NCI-H82 (cell line): ENCODE measurements at places on chromosomes 1 and 21.
A peak's percentile ranks its signal among the peaks of the same experiment; 100 is the strongest.

DNA sequence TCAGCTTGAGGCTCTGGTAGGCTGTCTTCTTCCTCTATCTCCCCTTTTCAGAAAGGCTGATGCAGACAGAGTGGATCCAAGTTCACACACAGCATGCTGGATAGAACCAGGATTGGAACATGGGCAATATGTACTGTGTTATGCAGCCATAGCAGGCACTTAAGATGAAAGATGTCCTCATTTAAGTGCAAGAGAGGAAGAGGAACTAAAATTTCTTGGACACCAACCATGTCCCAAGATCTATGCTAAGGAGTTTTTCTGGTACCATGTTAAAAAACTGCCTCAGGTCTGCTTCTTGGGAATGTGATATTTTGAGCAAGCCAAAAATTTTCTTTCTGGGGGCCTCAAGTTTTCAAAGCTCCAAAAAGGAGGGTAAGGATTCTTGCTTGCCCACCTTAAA, 1.2 kb downstream of the SDHB start:
- DNase-seq = no peak

- DNase-seq = no peak
Observed at GRCh38 chr1:225498549-225499136, 70.8 kb upstream of the LBR start.

DNA sequence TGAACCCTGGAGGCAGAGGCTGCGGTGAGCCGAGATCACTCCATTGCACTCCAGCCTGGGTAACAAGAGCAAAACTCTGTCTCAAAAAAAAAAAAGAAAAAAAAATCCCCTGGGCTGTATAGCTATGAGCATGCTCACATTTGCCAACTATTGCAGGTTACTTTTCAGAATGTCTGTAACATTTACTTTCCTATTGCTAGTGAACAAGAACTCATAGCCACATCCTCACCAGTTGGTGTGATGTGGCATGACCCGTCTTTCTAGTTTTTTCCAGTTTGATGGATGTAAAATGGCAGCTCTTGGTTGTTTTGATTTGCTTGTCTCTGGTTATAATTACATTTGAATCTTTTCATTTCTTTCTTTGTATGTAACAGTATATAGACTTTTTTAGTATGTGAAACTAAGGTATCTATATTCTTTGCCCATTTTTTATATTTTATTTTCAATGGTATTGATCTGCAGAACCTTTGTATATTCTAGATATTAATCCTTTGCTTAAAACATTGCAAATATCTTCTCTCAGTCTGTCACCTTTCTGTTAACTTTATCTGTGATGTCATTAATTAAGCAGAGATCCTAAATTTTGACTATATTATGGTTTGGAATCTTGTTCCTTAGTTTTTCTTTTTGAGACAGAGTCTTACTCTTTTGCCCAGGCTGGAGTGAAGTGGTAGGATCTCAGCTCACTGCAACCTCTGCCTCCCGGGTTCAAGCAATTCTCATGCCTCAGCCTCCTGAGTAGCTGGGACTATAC, 11.6 kb downstream of the MED18 start:
- DNase-seq = no peak

DNA sequence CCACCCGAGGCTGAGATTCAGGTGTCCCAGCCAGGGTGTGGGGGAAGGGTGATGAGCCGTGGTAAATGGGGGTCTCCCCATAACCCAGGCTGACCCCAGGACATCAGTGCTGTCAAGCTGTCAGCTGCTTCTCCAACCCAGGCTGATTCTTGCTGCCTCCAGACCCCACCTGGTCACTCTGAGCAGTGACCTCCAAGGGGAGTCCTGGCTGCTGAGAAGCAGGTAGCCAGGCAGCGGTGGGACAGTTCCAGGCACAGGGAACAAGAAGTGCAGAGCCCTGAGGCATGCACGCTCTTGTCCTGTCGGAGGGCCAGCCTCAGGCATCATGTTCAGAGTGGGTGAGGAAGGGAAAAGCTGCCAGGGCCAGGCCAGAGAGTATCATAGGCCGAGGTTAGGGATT, 1.1 kb downstream of the ESPN start:
- no peak for DNase-seq

GRCh38 chr1:20266642-20267041, 24.0 kb upstream of the VWA5B1 start:
- no peak for DNase-seq

DNA sequence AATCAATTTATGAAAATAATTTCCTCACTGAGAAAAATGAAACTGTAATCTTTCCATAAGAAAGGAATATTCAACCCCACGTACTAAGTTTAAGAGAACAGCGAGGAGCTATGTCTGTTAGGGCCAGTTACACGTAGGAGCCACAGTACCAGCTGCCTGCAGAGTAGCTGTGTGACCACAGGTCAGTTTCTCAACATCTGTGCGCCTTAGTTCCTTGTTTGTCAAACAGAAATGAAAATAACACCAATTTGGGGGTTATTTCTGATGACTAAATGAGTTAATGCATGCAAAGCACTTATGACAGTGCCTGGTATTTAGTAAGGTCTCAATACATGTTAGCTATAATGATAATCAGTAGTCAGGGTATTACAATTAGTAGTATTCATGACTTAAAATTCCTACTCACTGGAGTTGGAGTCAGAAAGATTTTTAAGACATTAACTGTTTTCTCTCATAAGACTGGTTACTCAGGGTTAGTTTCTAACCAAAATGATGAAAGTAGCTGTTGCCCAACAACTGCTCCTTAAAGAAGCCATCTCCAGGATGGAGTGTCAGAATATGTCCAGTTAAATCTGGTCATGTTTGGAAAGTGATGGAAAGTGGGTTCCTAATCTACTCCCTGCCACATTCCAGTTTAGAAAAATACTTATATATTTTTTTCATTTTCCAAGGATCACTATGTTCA, 85.8 kb upstream of the ZNF648 start:
- DNase-seq = no peak

DNA sequence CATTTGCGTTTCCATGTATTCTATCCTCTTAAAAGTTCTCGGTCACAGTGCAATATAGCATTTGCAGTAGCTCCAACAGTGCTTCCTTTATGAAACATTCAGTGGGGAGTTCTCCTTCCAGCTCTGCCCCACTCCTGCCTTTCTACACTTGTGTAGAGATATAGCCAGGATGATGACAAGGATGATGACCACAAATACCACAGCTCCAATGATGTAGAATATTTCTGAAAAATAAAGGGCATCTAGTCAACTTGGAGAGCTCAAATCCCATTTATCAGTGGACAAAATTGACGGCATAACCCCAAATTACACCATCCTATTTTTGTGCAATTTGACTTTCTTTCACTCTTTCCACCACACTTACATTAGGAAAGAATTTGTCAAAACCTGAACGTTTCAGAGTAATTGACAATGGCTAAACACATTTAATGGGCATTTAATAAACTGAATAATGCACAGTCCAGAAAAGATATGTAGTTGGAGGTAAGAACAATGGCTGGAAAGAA, 11.1 kb downstream of the F3 start:
- no peak for DNase-seq

DNA sequence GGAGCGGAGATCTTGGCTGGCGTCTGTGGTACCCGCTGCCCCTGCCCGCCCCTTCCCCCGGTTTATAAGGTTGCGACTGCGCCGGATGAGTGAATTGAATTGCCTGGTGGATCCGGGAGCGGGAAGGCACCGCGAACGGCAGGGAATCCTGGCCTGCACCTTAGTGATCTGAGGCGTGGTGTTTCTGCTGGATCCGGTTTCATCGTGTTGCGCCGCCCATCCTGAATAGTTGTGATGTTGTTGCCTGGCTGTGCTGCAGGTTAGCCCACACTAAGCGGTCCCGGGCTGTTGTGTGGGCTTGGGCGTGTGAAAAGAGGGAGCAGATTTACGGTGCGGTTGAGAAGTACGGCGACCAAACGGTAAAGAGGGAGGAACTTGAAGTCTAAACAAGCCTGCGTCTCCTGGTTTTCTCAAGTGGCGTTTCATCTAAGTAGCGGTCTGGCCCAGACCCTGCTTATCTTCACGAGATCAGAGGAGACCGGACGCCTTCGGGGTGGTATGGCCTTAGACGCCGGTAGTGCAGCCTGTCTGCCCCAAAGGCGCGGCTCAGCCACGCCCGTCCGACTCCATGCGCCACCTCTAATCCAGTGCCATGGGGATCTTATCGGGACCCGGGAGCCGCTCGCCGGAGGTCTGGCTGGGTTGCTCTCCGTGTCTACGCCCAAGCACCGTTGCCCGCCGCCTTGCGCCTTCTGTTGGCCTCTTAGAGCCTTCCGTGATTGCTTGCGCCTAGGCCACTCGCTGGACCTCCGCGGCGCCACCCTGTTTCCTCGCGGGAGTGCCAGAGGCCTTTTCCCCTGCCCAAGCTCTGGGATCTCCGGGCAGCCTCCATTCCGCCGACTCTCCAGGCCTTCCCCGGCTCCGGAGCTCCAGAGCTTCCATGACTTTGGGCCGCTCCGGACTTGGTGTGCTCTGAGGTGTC, 87.5 kb upstream of the RHOU start:
- DNase-seq = peak; percentile 85

DNA sequence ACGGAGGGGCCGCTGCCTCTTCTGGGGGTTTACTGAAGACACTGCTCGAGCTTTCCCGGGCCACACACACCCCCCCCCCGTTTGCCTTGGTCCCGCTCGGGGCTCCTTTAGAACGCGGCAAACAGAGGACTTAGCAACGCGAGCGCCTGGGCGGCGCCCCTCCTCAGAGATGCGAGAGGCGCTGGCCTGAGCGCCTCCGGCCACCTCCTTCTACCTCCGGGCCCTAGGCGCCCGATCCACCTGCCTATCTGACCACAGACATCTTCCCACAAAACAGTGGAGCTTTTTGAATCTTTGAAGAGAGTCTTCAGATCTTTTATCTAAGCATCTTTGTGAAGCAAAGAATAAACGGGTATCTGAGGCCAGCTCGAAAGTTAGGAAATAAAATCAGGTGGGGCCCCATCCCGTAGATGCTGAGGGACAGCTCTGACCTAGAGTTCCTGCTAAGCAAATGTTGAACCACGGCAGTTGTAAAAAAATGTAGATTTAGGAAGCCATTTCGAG, 436 bp upstream of the TTLL7 start:
- peak; percentile 95 for DNase-seq

DNA sequence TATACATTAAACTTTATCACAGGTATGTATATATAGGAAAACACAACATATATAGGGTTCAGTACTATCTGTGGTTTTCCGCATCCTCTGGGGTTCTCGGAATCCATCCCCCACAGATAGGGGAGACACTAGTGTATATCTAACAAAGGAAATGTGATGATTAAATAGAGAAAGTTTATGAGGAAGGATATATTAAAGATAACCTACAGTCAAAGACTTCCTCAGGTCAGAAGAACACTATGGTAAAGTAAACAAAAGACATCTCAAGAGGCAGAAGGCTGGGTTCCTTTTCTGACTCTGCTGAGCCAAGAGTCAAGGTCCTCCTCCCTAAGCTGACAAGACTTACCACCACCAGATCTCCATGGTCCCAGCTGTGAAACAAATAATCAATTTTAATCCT, 12.1 kb downstream of the USP24 start:
- peak; percentile 48 for DNase-seq

DNA sequence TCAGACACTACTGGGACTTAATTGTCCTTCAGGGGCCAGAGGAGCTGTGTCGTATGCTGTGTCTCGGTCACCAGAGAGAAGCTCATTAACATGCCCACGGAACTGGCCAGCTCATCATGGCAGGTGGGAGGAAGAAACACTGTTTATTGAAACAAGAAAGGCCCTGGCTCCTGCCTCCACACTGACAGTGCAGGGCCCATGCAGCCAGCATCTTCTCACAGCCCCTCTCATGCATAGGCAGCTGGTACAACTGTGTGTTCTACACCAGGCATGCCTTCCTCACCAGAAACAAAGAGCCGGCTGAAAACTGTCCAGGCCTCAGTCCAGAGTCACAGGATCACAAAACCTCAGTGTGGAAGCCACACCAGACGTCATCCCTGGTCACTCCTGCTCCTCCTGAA, 106.0 kb downstream of the UBE2U start:
- no peak for DNase-seq
